ENCODE measurements at places on chromosomes 4 and X.
A peak's percentile ranks its signal among the peaks of the same experiment; 100 is the strongest.

DNA sequence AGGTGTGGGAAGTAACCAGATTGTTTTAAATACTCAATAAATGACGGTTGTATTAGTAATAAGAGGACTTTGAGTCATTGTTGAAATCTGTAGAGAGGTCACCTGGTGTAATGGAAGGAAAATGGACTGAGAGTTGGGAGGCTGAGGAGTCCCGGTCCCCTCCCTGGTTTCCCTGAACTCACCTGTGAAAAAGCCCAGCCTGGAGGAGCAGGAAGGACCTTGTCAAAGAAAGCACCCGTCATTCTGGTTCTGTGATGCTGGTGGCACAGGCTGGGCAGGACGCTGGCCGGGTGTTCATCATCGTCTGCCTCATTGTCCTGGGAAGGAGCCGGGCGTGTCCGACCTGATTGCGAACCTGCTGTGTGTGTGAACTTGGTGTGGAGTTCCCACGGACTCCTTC, 70.8 kb downstream of the SORCS2 start:
- no peak for DNase-seq

DNA sequence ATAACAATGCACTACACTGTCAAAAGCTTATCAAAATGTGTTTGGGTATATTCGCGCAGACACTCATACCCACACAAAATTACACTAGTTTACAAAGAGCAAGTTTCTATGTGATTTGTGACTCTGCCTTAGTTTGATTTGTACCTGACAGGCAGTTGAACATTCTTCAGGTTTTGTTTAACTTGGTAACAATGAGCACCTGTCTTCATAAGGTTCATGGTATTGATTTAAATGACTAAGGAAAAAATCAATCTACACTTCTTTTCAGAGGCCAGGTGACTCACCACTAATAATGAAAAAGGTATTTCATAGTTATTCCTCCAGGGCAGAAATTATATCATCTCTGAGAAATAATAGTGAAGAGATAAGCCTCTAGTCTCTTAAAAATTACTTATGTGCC, 1114.6 kb upstream of the AGA start:
- no peak for DNase-seq

- DNase-seq: no peak
Measured at GRCh38 chrX:26522501-26522900, 306.5 kb downstream of the MAGEB5 start.

GRCh38 chr4:83108101-83108861, 6.2 kb downstream of the PLAC8 start:
- DNase-seq: no peak

- no peak for DNase-seq
Measured at GRCh38 chr4:139720806-139721205, 55.2 kb downstream of the MGST2 start.

DNA sequence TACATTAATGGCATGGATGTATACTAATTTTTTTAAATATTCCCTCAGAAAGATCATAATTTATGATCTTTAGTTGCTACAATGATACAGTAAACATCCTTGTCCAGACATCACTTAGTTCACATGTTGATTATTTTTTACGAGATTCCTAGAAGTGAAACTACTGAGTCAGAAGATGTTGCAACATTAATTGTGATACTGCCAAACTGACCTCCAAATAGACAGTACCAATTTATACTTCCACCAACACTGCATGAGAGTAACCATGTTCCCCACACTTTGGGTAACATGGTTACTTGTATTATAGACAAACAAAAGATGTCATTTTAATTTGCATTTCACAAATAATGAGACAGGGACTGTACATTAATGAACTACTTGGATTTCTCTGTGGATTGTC, 19.6 kb downstream of the RCHY1 start:
- DNase-seq: no peak

- no peak for DNase-seq
Measured at GRCh38 chr4:48651914-48652313, 128.2 kb downstream of the FRYL start.

- peak; percentile 81 for DNase-seq
Measured at GRCh38 chr4:38141808-38142500, 181.8 kb downstream of the PTTG2 start.

GRCh38 chr4:141169391-141169790, 36.1 kb upstream of the RNF150 start:
- DNase-seq: no peak
